ENCODE measurements at places on chromosomes 1 and 21. TPM values are rescaled to one million over a fixed set of nuclear protein-coding genes. Genes with fewer than 3 reads are reported as not detected.

- no peak overlapping the region for H3K4me3 ChIP-seq
- no peaks in the 10 kb centered on the region for H3K27me3 ChIP-seq
- no peak overlapping the region for H3K27ac ChIP-seq
- peak; percentile 48 for DNase-seq
- H3K36me3 ChIP-seq = no peaks in the 10 kb centered on the region
Observed at GRCh38 chr1:79817031-79817560, 810.6 kb upstream of the ADGRL4 start.

DNA sequence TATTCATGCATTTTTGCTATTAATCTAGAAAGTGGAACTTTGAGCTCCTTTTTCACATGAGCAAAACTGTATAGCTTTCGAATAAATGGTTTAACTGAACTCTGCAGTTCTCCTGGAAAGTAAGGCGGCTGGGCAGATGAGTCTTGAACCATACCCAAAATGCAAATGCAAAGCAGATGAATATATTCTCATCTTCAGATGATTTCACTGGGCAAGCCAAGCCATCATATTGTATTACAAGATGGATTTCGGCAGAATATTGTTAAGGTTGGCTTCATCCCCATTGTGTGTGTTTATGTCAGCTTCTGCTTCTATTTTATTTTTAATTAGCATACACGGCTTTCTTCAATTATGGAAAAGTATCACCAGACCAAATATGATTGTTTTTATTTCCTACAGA lies 209.6 kb downstream of the GREM2 start:
- no peak for DNase-seq
- peaks cover 1% of the 10 kb centered on the region for H3K36me3 ChIP-seq
- no peak overlapping the region for H3K27ac ChIP-seq

DNA sequence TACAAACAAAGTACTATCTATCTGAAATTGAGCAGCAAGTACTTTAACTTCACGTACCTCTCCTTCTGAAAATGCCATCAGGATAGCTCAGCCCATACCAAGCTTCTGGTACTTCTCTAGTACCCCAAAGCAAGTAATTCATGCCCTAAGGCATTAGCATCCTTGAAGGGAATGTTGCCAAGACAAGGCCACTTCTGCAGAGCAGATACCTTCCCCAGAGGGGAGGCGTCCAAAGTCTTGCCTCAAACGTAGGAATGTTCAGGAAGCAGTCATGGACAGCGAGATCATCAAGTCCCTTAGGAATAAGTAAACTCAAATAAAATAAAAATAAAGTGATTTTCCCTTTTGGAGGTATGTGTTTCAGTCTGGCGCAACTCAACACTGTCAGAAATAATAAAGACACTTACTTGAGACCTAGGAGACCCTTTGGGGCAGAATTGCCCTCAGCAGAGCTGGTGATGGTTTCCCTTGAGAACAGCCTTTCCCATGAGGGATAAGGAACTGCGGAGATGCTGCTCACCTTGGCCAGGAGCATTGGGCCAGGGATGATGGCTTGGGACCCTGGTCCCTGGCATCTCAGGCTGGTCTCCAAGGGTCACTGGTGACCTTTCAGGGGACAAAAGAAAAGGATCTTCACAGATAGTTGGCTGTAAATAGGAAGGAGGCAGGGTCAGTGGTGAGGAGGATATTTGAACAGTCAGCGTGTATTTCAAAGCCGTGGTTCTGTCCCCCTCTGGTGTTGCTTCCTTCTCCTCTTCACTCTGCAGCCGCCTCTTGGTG lies 522.9 kb downstream of the KIF26B start:
- H3K36me3 ChIP-seq = no peaks in the 10 kb centered on the region
- no peak overlapping the region for H3K27ac ChIP-seq
- no peak overlapping the region for H3K4me3 ChIP-seq
- H3K4me1 ChIP-seq = peaks cover 6% of the 10 kb centered on the region
- no peaks in the 10 kb centered on the region for H3K27me3 ChIP-seq

DNA sequence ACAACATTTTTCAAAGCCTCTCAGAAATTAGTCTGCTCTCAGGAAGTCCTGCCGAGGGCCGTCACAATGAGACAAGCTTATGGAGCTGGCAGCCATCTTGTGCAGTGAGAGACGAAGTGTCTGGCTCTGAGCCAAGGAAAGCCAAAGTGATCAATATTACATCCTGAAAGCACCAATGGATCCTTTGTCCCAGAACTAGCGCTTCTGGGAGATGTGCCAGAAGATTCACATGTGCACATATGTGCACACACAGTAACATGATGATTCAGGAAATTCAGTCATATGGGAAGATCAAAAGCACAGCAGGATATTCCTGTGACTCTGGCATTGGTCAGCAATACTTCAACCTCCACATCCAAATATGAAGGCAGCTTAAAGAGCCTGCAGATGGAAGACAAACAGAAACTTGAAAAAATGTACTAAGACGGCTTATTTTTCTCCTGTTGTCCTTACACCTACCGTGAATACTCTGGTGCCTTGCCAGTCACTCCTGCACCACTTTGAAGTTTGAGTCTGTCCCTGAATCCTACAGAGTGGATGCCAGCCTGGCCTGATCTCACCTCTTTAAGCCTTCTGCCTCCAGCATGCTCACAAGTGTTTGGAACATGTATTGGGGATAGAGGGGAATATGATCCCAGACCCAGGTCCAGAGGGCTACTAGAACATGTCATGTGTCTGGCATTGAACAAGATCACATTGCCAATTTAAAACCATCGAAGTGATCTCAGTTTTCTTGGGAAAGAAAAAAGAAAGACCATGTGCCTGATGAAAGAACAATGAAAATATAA lies 44.5 kb upstream of the PRRX1 start:
- H3K36me3 ChIP-seq = no peaks in the 10 kb centered on the region
- no peaks in the 10 kb centered on the region for H3K27me3 ChIP-seq
- peak; percentile 37 for DNase-seq
- no peak overlapping the region for H3K27ac ChIP-seq

GRCh38 chr1:86754265-86754974 lies 50.0 kb downstream of the SH3GLB1 start:
- no peaks in the 10 kb centered on the region for H3K4me1 ChIP-seq
- no peaks in the 10 kb centered on the region for H3K27me3 ChIP-seq
- H3K27ac ChIP-seq = no peak overlapping the region
- H3K36me3 ChIP-seq = no peaks in the 10 kb centered on the region
- H3K4me3 ChIP-seq = no peak overlapping the region
- no peak for DNase-seq

DNA sequence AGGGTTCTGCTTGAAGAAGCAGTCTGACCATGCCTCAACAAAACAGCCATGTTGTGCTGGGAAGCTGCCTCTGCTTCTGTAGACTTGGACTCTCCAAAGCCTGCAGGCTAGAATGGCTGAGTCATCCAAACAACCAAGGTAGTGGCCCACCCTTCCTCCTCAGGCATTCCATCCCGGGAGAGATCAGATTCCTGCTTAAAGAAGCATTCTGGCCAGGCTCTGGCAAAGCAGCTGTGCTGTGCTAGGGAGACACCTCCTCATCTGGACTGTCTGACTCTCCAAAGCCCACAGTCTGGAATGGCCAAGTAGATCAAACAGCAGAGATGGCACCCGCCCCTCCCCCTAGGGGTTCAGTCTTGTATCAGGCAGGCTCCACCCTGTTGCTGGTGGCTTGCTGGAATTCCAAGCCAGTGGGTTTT lies 38.3 kb upstream of the F3 start:
- H3K36me3 ChIP-seq = no peaks in the 10 kb centered on the region
- H3K27ac ChIP-seq = peak overlapping the region; percentile 94
- peaks cover 20% of the 10 kb centered on the region for H3K4me1 ChIP-seq

DNA sequence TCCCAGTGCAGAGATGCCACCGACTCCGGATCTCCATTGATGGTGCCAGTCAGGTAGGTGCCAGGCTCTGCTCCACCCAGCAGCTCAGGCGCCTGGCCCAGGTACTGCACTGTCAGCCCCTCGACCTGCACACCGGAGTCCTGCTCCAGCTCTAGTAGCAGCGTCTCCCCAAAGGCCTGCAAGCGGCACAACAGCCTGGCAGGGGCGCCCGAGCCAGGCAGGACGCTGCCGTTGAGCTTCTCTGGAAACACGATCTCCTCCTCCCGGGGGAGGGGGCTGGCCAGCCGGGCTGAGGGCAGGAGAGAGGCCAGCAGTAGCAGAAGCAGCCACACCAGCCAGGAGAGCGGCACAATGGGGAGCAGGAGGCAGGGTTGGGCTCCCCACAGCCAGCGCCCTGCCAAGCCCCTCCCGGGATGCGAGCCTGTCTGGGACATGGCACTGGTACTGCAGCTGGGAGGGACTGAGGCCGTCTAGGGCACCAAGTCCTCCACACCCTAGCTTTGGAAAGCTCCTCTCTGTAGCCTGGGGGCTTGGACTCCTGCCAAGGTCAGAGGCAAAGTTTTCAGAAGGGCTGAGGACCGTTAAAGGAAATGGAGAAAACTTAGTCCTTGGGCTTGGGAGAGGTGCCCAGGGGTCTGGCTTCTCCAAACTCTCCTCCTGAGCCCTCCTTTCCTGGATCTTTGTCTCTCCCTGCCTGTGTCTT lies 509 bp downstream of the ADAMTS4 start:
- DNase-seq = no peak
- H3K4me1 ChIP-seq = peaks cover 31% of the 10 kb centered on the region
- peaks cover under 1% of the 10 kb centered on the region for H3K36me3 ChIP-seq
- H3K27ac ChIP-seq = no peak overlapping the region
- H3K27me3 ChIP-seq = no peaks in the 10 kb centered on the region

GRCh38 chr1:97640677-97641076 lies 280.2 kb downstream of the DPYD start:
- no peaks in the 10 kb centered on the region for H3K27me3 ChIP-seq
- no peak overlapping the region for H3K4me3 ChIP-seq
- H3K27ac ChIP-seq = no peak overlapping the region
- DNase-seq = peak; percentile 5
- H3K4me1 ChIP-seq = no peaks in the 10 kb centered on the region
- H3K36me3 ChIP-seq = no peaks in the 10 kb centered on the region

DNA sequence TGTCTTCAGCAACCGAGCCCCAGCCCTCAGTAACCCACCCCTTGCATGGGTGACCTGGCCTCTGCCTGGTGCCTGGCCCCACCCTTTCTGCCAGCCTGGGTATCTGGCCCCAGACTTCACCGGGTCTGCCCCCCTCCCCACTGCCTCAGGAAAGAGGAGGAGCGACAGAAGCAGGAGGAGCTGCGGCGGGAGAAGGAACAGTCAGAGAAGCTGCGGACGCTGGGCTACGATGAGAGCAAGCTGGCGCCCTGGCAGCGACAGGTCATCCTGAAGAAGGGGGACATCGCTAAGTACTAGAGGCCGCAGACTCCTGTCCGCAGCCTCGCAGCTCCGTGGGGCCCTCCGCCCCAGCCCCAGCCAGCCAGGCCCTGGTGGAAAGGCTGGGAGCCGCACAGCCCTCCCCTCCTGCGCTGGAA lies 6.1 kb downstream of the TNFRSF25 start:
- H3K27me3 ChIP-seq = peaks cover 37% of the 10 kb centered on the region
- no peak overlapping the region for H3K27ac ChIP-seq
- H3K4me1 ChIP-seq = no peaks in the 10 kb centered on the region
- H3K4me3 ChIP-seq = no peak overlapping the region
- no peak for DNase-seq
- H3K36me3 ChIP-seq = peaks cover 15% of the 10 kb centered on the region

DNA sequence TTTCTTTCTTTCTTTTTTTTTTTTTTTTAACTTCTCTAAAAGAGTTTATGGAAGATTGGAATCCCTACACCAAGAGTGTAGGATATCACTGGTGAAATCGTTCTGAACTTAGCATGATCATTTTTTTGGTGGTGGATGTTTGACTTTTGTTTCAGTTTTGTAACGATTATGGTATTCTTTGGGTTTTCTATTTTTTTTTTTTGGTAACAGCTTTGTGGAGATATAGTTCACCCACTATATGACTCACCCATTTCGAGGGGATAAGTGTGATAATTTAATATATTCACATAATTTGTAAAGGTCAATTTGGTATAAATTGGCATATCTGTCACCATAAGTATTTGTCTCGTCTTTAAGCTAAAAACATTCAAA lies 29.2 kb downstream of the AGPAT3 start:
- no peak overlapping the region for H3K27ac ChIP-seq
- H3K36me3 ChIP-seq = peaks cover 5% of the 10 kb centered on the region
- no peaks in the 10 kb centered on the region for H3K27me3 ChIP-seq
- peaks cover 2% of the 10 kb centered on the region for H3K4me1 ChIP-seq

DNA sequence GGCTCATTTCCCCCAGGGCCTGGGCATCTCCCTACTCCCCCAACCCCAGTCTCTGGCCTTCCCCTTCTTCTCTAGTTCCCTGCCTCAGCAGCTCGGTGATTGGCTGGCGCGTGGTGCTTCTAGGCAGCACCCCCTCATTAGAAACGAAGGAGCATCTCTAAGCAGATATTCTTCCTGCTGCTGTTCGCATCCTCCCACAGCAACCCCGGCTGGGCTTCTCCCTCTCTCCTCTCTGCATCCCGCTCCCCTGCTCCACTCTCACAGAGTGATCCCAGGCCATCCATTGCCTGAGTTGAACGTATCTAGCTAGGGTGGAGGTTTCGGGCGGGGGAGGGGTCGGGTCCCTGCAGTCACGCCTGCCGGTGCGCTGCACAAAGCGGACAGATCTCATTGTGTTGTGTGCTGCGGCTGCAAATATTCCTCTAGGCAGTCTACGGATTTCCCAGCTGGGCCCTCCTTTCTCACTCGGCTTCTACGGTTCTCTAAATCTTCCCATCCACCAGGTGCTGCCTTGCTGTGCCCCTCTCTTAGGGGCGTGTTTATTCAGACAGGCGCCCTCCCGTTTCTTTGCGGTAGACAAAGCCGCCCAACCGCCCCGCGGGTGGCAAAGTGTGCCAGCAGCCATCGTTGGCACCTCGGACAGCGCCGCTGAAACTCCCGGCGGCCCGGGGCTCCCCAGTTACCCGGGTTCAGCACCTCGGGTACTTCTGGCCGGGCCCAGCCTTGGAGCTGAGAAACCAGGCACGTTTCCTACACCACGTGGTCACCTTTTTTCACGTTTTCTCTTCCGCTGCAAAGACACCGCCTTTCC lies 2.2 kb downstream of the CACNA1E start:
- no peak for DNase-seq
- H3K4me3 ChIP-seq = no peak overlapping the region
- no peaks in the 10 kb centered on the region for H3K4me1 ChIP-seq
- no peaks in the 10 kb centered on the region for H3K36me3 ChIP-seq

DNA sequence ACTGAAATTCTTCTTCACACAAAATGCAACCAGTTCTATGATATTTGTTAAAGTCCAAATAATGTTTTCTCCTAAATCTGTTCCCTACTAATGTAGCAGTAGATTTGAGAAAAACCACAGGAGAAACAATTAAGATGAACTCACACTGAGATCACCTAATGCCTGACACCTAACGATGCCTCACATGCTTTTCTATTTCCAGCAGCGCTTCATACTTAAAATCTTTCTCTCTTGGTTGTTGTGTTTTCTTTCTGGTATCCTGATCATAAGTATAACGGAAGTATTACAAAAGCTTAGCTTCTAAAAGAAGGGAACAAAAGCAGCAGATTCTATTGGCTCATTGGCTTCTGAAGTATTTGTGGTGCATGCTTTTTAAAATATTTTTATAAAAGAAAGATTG lies 267.2 kb upstream of the SGIP1 start:
- peaks cover 17% of the 10 kb centered on the region for H3K4me1 ChIP-seq
- no peak for DNase-seq
- no peaks in the 10 kb centered on the region for H3K27me3 ChIP-seq
- no peak overlapping the region for H3K4me3 ChIP-seq

The UBE2U gene
- not detected for total RNA-seq

The PROK1 gene
- total RNA-seq = not detected

The TLR5 gene
- under 0.01 TPM for total RNA-seq

The OR2T29 gene
- not detected for total RNA-seq

The CADM3 gene
- total RNA-seq = not detected
